Naive thymus-derived CD8-positive, alpha-beta T cell (primary cell): ENCODE measurements at places on chromosomes 6 and 20.

DNA sequence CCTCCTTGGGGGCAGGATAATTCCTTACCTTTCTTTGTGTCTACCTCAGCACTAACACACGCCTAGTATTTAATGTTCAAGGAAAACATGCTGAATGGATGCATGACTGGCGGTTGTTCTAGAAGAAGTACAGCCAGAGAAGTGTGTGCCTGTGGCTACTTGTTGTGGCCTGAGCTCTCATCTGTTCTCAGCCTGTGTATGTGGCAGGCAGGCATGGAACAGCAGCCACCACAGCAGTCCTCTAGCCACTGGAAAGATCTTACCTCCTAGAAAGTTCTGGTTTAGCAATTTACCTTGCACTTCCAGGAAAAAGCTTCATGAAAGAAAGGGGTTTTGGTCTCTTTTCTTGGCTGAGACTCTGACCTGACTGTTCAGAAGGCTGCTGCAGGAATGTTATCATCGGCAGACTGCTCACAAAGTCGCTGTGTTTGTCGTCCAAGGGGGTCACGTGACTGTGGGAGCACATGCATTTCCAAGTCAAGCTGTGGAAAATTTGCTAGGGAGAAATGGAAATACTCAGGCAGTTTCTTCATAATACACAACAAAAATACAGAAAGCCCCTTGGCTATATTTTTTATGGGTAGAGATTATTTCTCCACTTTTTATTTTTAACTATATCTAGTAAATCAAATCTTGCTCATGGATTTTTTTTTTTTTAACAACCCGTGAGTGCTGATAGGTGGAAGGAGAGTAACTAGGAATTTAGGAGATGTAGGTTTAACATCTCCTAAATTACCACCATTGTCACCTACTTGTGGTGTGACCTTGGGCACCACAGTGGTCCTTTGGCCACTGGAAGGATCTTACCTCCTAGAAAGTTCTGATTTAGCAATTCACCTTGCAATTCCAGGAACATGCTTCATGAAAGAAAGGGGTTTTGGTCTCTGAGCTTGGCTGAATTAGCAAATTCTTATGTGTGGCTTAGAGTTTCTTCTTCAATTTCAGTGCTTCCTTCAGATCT, 110.8 kb upstream of the GPR6 start:
- no peak for DNase-seq

DNA sequence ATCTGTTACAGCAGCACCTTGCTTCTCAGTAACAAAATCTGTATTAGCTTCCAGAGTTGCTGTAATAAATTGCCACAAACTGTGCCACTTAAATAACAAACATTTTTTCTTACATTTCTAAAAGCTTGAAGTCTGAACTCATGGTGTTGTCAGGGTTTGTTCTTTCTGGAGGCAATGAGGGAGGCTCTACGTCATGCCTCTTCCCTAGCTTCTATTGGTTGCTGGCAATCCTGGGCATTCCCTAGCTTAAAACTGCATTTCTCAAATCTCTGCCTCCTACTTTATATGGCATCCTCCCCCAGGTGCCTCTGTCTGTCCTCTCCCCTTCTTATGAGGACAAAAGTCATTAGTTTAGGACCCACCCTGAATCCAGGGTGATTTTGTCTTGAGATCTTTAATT, 41.6 kb upstream of the TMEM244 start:
- DNase-seq = no peak

GRCh38 chr6:33860706-33861474, 57.1 kb upstream of the MLN start:
- no peak for DNase-seq

GRCh38 chr20:64220891-64221527, 34.5 kb upstream of the PCMTD2 start:
- DNase-seq = no peak

GRCh38 chr6:12065321-12066140, 53.4 kb downstream of the HIVEP1 start:
- DNase-seq = no peak

- DNase-seq = no peak
Measured at GRCh38 chr20:47049771-47050170, 155.1 kb downstream of the EYA2 start.

DNA sequence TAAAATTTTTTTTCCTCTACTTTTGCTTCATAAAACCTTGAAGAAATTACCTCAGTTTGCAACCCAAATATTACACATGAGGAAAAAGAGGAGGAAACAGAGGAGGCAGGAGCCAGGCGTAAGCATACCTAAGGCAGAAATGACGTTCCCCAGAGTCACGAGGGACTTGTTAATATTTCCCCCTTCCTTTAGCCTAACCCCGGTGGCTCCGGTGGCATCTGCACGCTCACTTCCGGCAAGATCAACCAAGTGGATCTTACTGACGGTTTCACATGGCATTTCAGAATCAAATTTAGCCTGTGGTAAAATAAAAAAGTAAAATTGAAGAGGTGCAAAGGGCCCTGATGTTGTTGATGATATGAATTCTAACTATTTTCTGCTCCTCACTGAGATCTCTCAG, 67.4 kb downstream of the KIF16B start:
- no peak for DNase-seq

GRCh38 chr20:54335299-54335698, 127.4 kb downstream of the PFDN4 start:
- no peak for DNase-seq

- DNase-seq = no peak
Measured at GRCh38 chr6:3776881-3777507, 25.5 kb upstream of the PXDC1 start.

GRCh38 chr6:139979021-139979725, 604.7 kb upstream of the CITED2 start:
- no peak for DNase-seq

DNA sequence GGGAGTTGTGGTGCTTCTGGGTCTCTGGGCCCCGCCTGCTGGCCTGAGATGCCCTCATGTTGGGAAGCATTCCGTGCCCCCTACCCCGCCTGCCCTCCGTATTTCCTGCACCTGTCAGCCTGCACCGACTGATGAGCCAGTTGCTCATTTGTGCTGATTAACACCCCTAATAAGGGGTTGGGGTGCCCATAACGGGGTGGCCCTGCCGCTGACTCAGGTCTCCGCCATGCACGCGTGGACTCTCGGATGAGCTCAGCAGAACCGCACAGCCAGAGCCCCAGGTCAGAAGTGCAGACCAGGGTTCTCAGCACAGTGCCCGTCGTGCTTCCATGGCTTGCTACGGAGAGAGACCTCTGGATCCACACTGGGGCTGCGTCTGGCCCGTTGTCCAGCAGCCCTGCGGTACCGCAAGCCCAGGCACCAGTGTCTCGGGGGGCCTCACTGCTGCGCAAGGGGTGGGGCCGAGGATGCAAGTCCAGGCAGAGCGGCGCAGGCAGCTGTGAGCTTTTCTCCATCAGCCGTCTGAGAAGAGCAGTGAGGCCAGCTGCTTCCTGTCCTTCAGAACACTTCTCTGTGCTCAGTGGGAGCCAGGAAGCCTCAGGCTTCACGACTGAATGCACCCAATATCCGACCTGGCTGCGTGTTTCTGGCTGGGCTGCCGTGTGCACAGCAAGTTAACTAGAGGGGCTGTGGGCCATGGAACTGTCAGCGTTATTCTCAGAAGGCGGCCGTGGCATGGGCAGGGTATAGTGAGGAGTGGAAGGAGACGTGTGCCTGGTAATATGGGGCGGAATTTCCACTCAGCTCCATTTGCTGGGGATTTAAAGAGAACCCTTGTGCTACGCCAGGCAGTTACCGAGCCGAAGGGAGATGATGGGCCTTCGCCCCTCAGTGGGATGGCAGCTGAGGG, 18.6 kb downstream of the MTG2 start:
- DNase-seq = no peak

DNA sequence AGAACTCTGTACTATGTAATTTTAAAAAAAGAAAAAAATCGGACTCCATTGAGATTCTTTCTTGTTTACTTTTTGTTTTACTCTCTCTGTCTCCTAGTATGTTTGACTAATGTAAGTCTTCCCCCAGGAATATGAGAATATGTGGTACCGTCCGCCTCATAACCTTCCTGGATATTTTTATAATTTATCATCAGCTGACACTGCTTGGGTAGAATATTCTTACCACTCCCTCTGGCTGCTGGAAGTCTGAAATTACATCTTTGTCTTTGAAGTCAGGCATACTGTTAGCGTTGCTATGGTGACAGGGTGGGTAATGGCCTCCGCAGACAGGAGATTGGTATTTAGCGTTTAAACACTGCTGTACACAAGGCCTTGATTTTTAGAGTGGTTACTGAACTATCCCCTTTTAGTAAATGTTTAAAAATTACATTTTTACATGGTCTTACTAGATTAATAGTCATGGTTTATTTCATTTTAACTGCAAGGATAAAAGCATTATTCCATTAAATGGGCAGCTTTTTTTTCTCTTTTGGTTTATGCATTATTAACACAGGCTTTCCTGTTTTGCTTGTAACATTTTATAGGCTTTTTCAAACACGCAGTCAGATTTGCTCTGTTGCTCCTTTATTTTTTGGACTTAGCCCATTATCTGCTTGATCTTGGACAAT, 176.4 kb downstream of the ARID1B start:
- peak; percentile 82 for DNase-seq

DNA sequence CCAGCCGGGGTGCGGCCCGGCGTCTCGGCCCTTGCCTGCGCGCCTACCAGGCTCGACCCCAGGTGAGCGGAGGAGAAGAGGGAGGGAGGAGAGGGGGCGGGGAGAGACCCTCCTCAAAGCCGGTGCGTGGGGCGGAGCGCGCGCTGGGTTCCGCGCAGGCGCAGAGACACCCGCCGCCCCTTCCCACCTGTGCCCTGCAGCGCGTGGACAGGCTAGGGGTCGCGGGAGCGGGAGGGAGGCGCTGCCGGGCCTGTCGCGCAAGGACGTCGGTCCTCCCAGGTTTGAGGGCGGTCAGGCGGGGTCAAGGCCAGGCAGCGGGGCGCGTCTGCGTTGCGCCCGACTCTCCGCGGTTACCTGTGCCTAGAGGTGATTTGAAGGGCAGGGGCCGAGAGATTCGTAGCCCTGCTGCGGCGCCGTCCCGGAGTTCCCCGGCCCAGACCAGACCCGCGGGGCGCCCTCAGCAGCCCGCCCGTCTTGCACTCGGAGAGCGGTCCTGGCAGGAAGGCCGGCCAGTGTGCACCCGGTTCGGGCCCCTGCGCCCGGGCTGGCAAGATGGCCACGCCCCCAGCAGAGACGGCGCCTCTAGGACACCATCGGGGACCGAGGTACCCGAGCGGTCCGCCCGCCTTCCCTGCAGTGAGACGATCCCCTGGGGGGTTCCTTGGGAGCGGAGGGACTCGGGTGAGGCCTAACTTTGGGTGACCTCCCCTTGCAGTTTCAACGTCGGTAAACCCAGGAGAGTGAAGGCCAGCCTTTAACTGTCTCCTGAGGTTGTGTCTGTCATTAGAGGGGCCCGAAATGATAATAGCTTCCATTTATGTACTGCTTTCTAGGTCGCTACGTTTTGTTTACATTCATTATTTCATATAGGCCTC, 546 bp downstream of the C6orf136 start:
- DNase-seq = no peak

GRCh38 chr6:152669895-152670294, 27.8 kb upstream of the MYCT1 start:
- DNase-seq = no peak

DNA sequence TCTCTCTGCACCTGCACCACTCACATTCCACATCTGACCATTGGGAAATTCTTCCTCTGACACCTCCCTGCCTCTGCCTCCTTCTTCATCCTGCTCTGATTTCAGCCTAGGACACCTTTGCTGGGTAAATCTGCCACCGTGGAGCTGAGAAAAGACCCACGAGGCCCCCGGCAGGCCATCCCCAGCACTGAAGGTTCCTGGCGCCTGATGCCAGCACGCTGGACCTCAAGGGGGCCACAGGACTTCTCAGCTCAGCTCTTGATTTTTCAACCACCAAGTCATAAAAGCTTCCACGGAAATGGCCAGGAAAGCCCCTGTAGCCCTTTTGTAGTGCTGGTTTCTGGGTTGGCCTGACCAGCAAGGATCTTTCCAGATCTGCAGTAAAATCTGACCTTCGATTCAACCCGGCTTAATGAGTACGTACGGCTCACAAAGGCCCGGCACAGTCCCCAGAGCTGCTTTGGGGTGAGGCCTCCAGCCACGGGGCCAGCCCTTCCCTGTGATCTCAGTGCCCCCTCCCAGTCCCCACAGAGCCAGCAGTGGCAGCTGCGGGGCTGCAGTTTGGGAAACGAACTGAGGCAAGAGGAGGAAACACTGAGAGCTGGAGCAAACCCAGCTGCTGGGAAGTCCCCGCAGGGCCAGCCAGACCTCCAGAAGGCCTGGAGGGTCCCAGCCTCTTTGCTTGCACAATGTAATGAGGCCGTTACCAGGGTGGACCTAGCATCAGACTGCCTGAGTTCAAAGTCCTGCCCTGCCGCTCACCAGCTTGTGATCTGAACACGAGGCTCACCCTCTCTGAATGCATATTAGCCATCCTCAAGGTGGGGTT, 157.5 kb downstream of the BMP7 start:
- no peak for DNase-seq

DNA sequence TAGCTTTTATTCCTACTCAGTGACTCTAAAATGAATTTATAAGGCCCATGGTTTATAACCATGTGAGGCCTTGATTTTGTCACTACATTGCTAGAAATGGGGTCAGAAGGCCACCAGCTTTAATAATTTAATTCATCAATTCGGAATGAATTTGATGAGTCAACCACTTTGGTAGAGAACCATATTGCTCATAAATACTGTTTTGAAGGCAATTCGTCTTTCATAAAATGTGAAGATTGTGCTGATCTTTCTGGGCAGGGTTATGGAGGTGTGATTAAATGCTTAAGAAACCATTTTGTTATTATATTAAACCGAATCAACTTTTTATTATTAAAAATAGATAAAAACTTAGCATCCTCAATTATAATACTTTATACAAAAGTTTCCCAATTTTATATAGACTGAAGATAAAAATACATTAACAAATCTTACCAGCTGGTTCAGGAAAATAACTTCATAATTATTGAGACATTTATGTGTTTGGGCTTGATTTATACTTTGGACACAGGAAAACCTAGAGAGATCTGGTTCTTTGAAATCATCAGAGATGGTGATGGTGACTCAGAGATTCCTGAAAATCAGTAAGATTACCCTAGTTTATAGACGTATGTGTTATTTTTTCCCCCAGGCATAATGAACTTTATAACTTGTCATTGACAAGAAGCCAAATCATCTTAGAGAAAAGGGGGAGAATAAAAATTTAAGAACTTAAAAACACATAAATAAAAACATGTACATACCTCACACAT, 10.6 kb downstream of the HCRTR2 start:
- no peak for DNase-seq

- DNase-seq = no peak
Measured at GRCh38 chr6:93307505-93308409, 111.6 kb downstream of the EPHA7 start.

GRCh38 chr6:118963003-118963402, 28.0 kb upstream of the MCM9 start:
- DNase-seq = no peak

- DNase-seq = no peak
Measured at GRCh38 chr20:50513169-50514034, 3.2 kb downstream of the PTPN1 start.

- no peak for DNase-seq
Measured at GRCh38 chr6:132122871-132123270, 171.7 kb upstream of the CCN2 start.

GRCh38 chr6:156735751-156736150, 41.4 kb upstream of the ARID1B start:
- no peak for DNase-seq

GRCh38 chr6:168674595-168674994, 233.6 kb downstream of the SMOC2 start:
- no peak for DNase-seq

- DNase-seq = no peak
Measured at GRCh38 chr6:137206577-137206976, 12.6 kb downstream of the IFNGR1 start.

GRCh38 chr6:46472243-46472642, 19.0 kb downstream of the RCAN2 start:
- DNase-seq = no peak

- DNase-seq = no peak
Measured at GRCh38 chr6:158706369-158706982, 56.6 kb downstream of the SYTL3 start.
